ENCODE measurements at places on chromosomes 7 and 10.

DNA sequence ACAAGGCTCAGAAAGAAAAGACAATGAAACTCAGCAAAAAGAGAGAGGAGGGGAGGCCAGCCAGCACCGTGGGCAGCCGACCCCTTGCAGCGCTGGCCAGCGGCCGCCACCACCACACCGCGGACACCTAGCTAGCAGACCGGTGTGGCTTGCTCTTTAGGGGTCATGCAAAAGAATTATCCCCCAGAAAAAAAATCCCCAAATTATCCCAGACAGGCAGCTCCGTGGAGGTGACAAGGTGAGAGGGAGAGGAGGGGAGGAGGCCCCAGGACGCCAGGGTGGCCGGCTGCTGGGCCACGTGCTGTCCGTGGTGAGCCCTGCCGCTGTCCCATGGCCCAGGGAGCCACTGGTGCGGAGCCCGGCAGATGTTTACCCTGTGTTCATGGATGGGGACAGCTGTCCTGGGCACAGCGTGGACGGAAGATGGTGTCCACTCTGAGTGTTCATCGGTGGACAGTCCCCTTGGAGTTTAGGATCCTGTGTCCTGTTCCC is 16.5 kb downstream of the YKT6 start:
- DNase-seq: no peak

- no peak for DNase-seq
Measured at GRCh38 chr10:124676416-124677062, 67.6 kb downstream of the FAM53B start.

GRCh38 chr10:80122746-80123145 is 9.8 kb upstream of the PLAC9 start:
- no peak for DNase-seq

- DNase-seq: peak; percentile 50
Measured at GRCh38 chr7:2431260-2431867, 28.0 kb downstream of the CHST12 start.

DNA sequence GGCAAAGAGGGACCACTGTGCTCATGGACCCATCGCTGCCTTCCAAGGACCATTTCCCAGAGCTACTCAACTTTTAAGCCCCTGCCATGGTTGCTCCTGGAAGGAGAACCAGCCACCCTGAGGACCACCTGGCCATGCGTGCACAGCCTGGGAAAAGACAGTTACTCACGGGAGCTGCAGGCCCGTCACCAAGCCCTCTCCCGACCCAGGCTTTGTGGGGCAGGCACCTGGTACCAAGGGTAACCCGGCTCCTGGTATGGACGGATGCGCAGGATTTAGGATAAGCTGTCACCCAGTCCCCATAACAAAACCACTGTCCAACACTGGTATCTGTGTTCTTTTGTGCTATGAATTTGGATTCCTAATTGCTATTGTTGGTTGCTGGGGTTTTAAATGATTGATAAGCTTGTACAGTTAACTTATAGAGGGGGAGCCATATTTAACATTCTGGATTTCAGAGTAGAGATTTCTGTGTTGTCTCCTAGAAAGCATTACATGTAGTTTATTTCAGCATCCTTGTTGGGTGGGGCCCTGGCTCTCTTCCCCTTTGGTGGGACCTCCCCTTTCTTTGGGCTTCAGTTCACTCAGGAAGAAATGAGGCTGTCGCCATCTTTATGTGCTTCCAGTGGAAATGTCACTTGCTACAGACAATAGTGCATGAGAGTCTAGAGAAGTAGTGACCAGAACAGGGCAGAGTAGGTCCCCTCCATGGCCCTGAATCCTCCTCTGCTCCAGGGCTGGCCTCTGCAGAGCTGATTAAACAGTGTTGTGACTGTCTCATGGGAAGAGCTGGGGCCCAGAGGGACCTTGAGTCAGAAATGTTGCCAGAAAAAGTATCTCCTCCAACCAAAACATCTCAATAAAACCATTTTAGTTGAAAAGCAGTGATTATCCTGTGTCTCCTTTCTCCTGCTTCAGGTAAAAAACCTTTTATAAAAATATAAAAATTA is 19.4 kb downstream of the LAT2 start:
- DNase-seq: no peak

DNA sequence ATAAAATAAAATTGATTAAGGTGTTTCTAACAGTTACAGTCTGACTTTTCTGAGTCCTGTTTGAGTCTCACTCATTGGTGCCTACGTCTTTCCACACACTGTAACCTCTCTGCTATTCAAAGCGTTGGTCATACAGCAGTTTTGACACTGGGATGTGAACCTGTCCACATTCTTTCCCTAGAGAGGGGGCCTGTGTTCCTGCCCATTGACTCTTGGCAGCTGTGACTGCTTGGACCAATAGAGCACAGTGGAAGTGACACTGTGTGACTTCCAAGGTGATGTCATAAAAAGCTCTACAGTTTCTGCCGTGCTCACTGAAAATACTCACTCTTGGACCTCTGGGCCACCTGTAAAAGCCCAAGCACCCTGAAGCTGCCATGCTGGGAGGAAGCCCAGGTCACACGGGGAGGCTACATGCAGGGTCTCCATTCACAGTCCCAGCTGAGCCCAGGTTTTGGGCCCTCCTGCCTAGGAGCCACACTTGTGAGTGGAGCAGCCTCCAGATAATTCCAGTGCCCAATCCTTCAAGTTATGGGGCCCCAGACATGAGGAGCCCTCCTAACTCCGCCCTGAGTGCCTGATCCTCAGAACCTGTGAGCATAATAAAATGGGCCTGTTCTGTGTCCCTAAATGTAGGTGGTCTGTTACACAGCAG is 704 bp upstream of the ANTXRL start:
- DNase-seq: no peak

GRCh38 chr7:121341933-121342332 is 13.1 kb downstream of the WNT16 start:
- DNase-seq: no peak

DNA sequence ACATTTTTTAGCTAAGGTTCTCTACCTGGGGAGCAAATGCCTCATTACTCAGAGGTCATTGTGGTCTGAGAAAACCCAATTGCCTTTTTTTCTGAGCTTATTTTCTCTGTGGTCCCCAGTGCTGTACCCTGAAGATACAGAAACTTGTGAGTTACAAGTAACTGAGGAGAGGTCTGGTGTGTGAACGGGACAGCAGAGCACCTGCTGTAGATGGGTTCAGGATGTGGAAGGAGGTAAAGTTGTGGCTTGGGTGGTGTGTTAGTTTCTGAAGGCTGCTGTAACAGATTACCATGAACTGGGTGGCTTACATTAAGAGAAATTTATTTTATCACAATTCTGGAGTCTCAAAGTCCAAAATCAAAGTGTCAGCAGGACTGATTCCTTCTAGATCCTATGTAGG is 449.1 kb upstream of the NRP1 start:
- DNase-seq: no peak

DNA sequence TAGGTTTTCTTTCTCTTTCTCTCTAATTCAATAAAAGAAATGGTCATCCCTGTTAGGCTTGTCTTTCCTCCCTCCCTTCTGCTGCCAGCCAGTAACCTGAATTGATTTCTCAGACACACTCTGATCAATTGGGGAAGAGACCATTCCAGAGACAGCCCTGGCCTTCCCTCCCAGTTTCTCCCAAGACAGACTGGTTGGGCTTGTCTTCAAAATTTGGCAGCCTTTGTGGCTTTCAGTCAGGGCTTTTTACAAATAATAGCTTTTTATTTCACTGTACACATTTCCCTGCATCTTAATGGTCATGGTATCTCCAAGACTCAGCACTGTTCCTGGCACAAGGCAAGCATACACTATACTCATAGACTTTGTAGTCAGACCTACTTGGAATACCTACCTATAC is 33.9 kb downstream of the BCAP29 start:
- no peak for DNase-seq

GRCh38 chr10:34780818-34781380 is 34.2 kb downstream of the PARD3 start:
- DNase-seq: peak; percentile 9

- peak; percentile 5 for DNase-seq
Measured at GRCh38 chr7:71868797-71869196, 543.3 kb downstream of the CALN1 start.

GRCh38 chr10:125166658-125167057 is 6.3 kb upstream of the CTBP2 start:
- no peak for DNase-seq

GRCh38 chr10:113161066-113161465 is 211.0 kb downstream of the TCF7L2 start:
- DNase-seq: no peak

Measured in activated naive CD4-positive, alpha-beta T cell treated with anti-CD3 and anti-CD28 coated beads for 36 hours (primary cell).